ENCODE measurements at places on chromosomes 7 and 10.

DNA sequence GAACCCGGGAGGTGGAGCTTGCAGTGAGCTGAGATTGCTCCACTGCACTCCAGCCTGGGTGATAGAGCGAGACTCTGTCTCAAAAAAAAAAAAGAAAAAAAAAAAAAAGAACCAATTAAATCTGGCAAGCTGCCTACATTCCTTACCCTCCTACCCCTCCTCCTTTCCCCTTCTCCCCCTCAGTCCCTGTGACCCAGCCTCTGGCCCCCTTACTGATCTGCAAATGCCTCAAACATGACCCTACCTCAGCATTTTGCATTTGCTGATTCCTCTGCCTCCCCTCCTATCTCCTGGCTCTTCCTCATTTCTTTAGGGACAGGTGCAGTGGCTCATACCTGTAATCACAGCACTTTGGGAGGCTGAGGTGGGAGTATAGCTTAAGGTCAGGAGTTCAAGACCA, 19.3 kb downstream of the CDHR3 start:
- DNase-seq = no peak

DNA sequence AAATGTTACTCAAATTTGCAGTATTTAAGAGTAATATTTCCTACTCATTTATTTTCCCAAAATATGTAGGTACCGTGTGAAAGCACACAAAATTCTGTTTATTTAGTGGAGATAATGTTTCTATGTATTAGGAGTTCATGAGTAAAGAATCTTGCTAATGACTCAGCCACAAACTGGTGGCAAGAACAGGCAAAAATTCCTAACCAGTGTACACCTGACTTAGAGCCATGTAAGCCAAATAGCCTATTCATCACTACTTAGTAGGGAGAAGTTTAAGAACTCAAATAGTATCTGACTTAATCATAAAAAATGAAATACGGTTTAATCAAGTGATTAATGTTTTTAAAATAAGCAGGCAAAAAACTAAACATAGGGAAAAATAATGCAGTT, 169.0 kb downstream of the SRPK2 start:
- DNase-seq = no peak

GRCh38 chr10:126903656-126904360, 1.4 kb upstream of the DOCK1 start:
- no peak for DNase-seq

GRCh38 chr7:128210590-128211570, 30.2 kb upstream of the LEP start:
- no peak for DNase-seq

- no peak for DNase-seq
Observed at GRCh38 chr7:155995183-155995612, 182.9 kb upstream of the SHH start.

GRCh38 chr7:158355456-158356065, 232.1 kb downstream of the PTPRN2 start:
- DNase-seq = no peak

DNA sequence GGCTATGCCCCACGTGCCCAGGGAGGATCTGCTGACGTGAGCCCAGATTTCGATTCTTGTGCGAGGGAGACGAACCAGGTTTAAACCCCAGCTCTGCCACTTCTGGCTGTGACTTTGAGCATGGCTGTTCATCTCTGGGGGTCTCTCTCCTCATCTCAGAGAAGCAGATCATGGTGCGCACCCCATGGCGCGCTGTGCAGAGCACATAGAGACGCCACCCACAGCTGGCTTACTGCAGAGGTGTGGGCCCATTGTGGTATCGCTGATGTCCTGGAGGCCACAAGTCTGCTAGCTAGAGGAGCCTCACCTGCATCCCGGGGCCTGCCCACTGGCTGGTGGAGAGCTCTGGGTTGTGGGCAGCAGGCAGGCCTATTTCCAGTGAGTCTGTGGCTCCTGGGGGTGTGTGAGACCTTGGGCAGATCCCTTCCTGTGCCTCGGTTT, 140.5 kb downstream of the LHPP start:
- no peak for DNase-seq

GRCh38 chr10:22629126-22629525, 85.3 kb downstream of the PIP4K2A start:
- DNase-seq = no peak

DNA sequence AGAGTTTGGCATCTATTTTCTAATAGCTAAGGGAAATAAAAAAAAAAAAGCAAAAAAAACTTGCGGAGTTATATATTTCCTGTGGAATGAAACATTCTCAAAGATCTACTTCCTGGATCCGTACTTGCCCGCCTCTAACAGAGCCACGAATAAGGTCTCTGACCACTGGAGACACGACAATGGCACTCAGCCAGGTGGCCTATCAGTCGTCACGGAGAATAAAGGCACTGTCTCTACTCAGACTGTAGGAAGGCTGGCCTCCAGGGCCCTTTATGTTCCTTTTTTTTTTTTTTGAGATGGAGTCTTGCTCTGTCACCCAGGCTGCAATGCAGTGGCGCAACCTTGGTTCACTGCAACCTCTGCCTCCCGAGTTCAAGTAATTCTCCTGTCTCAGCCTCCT, 58.7 kb downstream of the RGS10 start:
- no peak for DNase-seq

- no peak for DNase-seq
Observed at GRCh38 chr7:12401538-12402364, 1.9 kb downstream of the VWDE start.

DNA sequence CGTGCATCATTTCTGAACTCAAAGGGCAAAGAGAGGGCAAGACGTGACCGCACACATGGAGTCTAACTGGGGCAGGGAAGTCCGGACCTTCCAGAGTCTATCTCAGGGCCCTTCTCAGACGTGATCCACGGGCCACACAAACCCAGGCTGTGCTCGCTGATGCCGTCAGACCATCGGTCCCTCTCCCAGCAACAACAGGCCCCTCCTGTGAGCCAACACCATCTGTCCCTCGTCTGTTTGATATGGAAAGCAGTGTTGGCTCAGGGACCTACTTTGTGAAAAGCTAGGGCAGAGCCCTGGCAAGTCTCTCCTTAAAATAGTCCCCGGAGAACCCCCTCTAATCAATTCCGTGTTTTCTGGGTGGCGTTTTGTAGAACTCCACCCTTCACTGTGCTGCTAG, 208.8 kb downstream of the TCERG1L start:
- DNase-seq = no peak

GRCh38 chr10:114668375-114669080, 10.5 kb upstream of the ABLIM1 start:
- DNase-seq = no peak

GRCh38 chr10:117165538-117166417, 27.7 kb upstream of the VAX1 start:
- DNase-seq = peak; percentile 16

DNA sequence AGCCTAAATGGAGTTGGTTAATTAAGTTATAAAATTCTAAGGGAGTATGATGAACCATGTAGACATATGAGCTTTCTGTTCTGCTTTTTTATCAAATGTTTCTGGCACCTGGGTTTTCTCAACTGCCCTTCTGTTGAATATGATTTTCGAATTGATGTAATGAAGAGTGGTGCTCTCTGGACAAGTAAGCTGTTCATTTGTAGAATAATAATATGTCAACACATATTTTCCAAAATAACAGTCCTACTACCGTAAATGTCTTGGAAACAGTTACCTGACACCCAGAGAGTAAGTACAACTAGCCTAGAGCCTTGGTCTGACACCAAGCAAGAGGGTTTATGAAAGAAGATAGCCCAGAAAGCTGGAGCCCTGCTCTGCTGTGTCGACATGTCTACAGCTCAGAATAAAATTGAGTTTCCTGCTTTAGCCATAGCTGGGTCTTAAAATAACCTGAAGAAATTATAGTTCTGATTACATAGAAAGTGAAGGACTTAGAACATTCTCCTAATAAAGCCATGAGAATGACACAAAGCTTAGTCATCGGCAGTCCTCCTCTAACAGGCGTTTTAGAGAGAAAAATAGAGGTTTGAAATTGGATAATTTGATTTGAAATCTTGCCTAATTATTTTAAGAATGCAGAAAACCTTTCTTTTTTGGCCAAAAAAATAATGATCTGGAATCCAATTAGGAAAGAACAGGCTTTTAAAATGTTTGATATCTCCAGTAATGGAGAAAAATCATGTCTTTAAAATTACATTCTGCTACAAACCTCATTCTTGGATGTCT, 25.1 kb downstream of the HDAC9 start:
- DNase-seq = no peak

DNA sequence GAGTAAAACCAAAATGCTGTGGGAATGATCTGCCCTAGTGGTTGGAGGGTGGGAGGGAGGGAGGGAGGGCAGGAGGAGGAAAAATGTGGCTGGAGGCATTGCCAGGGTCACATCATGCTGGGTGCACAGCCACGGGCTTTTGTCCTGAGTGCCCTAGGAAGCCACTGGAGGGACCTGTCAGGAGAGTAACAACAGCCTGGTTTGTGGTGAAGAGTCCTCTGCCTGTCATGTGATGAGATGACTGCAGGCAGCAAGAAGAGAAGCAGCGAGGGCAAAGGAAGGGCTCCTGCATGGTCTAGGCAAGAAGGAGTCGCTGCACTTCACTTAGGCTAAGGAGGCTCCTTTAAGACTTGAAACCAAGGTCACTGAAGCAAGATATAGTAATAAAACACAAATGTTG, 65.6 kb downstream of the PKD1L1 start:
- no peak for DNase-seq

- no peak for DNase-seq
Observed at GRCh38 chr7:41915871-41916270, 213.0 kb upstream of the INHBA start.

GRCh38 chr10:132627666-132628531, 90.3 kb downstream of the INPP5A start:
- peak; percentile 24 for DNase-seq

- DNase-seq = no peak
Observed at GRCh38 chr10:63169624-63170023, 36.5 kb downstream of the NRBF2 start.

DNA sequence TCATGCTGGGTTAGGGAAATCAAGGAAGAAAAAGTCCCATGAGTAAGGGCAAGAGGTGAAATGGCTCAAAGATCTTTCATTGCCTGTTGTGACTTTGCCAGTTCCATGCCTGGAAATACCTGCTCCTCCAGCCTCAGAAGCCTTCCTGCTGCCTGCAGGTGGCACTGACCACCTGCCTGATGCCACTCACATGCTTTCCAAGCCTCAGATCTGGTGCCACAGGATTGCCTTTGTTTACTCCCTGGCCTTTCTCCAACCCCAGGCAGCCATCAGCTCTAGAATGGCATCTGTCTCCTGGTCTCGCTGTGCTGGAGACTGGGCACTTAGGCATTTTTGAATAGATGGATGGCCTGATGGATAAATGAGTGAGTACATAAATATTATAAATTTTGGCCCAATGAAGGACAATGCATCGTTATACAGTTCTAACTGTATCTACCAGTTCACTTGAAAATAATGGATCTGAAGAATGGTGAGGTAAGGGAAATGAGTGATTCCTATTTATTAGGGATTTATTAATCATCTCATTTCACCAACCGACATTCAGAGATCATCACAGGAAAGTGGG, 657.2 kb downstream of the INHBA start:
- DNase-seq = no peak

GRCh38 chr10:86285136-86285790, 81.3 kb downstream of the GRID1 start:
- no peak for DNase-seq

DNA sequence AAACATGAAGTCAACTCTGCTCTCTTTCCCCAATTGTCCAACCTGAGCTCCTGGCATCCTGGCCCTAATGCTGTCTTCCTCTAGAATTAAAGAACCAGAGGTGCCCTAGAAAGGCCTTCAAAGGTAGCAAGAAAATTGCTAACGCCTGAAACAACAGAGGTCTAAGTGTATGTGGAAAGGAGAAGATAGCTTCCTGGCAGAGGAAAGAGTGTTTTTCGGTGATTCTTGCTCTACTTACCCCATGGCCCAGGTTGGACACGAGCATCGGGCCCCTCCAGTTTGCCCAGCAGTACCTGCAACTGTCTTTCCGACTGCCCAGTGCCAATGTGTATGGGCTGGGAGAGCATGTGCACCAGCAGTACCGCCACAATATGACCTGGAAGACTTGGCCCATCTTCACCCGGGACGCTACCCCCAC, 22.2 kb downstream of the MGAM2 start:
- DNase-seq = no peak

- no peak for DNase-seq
Observed at GRCh38 chr10:33286157-33286934, 48.1 kb downstream of the NRP1 start.

GRCh38 chr7:83456413-83456812, 192.5 kb downstream of the SEMA3E start:
- DNase-seq = no peak

GRCh38 chr7:106562711-106563366, 98.1 kb downstream of the CCDC71L start:
- no peak for DNase-seq

DNA sequence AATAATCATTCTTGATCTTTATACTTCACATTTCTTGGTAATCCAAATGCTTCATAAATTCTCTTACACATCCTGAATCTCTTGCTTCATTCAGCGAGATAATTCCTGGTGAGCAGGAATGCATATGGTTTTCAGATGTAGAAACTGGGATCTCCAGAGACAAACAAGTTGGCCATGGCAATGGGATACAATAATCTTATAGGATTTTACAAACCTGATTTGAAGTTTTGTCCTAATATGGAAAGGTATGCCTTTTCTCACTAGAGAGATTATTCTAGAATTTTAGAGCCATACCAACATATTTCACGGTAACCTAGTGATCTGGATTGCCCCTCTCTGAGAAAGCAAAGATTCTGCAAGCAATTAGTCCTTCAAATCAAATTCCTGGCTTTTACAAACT, 13.1 kb upstream of the TRDMT1 start:
- no peak for DNase-seq

GRCh38 chr10:132389433-132390169, 7.4 kb upstream of the PWWP2B start:
- DNase-seq = no peak

GRCh38 chr7:69769826-69770225, 171.6 kb downstream of the AUTS2 start:
- no peak for DNase-seq

DNA sequence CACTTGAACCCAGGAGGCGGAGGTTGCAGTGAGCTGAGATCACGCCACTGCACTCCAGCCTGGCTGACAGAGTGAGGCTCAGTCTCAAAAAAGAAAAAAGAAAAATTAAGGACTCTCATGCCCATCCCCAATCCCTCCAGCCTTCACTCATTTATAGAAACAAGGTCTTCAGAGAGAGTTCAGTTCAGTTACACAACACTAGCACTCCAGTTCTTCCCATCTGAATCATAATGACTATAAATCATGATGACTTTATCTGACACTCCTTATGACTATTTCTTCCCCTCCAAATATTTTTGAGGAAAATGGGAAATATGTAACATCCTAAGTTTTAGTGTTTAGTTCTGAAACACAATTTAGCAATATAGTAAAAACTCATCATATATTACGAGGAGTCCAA, 107.4 kb upstream of the LSM8 start:
- DNase-seq = no peak
